Transverse colon (tissue), 4 donors: ENCODE measurements at places on chromosomes 7 and 10.

DNA sequence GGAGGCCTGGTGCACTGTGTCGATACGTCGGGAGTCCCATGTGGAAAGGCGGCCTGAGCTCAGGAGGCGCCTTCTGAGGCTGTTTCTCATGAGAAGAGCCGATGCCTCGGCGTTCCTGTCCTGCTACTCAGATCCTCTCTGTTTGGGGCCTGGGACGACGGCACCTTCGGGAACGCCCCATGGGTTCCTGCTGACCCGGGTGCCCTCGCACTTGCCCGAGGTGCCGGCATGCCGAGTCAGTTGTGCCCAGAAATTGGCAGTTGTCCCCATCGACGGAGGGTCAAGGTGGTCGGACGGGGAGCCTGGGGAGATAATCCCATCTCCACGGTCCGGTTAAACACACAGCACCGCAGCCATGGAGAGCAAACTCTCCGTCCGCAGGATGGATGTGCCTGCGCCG, 33.0 kb downstream of the NKX6-2 start:
- no peak for DNase-seq

DNA sequence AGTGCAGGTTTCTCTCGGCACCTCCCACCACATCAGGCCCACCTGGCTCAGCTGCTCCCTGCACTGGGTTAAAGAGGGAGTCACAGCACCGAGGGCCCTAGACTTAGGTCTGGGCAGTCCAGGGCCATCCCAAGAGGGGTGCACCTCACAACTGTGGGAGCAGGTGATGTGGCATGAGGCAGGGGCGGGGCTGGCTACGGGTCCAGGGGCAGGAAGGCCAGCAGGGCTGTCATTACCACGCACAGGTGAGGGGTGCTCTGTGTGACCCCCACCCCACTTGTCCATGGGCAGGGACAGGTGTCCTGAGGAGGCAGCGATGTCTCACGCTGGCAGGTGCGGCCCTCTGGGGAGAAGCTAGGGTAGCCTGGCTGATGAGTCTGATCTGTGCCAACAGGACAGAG, 40.5 kb upstream of the DPYSL4 start:
- no peak for DNase-seq

DNA sequence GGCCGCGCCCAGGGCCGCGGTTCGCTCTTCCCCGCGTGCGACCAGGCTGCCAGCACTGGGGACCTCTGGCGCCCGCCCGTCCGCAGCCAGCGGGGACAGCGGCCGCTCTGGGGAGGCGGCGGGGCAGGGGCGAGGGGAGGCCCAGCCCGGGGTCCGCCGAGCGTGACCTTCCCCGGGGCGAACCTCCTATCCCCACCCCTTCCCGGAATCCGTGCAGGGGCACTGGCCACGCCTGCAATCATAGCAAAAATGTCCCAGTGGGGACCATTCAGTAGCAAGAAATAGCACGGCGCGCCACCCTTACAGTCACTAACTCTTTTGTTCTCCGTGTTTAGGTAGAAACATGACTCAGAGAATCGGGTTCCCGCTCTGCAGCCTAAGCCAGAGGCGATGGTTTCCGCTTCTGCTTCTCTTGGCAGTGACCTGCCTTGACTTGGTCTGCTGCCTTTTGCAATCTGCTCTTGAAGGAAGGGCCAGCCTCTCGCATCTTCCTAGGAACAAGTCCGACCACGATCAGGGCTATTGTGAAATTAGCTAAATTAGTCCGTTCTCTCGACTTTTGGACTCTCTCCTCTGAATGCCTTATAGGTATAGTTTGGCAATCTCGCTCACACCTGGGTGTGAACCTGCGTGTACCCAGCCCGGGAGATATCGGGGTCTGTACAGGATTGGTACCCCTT, 79.3 kb upstream of the ACBD5 start:
- peak; percentile 49 for DNase-seq

DNA sequence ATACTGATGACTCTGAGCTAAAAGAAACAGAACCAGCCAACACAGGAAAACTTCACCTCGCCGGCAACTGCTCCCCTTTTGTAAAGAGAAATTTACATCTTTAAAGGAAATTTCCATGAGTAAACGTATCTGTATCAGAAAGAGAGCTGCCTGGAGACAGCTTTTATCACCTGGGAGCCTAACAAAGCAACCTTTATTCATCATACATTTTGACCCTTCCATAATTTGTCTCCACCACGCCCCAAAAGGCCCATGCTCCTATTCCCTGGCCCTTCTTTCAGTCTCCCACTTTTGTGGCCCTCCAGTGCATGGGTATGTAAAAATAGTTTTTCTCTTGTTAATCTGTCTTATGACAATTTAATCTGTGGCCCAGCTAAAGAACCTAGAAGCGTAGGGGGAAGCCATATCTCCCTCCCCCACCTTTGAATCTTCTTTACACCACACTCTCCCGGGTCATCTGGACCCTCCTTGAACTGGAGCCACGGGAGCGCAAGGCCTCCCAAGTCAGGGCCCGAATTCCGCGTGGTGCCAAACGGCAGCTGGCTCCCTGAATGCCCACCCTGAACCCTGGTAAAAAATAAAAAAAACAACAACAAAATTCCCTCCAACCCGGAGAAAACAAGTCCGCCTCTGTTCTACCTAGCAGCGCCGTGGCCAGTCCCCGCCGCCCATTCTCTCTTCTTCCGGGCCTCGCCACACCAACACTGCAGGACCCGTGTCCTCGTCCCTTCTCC, 15.4 kb upstream of the FKBP9 start:
- no peak for DNase-seq

- no peak for DNase-seq
Measured at GRCh38 chr7:36278069-36278619, 111.5 kb upstream of the ANLN start.

DNA sequence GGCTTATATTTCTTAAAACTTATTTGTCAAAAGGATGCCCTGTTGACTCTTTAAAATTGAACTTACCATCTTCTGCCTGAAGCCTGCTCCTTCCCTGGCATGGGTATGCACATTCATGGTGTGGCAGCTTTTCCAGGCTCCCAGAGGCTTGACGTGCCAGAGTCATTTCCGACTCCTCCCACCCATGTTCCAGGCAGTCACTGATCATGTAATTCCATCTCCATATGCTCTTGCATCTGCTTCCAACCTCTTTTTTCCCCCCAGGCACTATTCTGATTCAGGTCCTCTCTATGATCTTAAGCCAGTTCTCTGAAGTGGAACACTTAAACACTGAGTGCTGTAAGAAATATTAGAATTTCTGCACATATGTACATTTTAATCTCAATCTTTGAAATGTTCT, 82.2 kb downstream of the CFAP58 start:
- no peak for DNase-seq

GRCh38 chr7:13860734-13861133, 128.7 kb downstream of the ETV1 start:
- DNase-seq: no peak

- no peak for DNase-seq
Measured at GRCh38 chr7:54260941-54261371, 281.2 kb upstream of the VSTM2A start.

DNA sequence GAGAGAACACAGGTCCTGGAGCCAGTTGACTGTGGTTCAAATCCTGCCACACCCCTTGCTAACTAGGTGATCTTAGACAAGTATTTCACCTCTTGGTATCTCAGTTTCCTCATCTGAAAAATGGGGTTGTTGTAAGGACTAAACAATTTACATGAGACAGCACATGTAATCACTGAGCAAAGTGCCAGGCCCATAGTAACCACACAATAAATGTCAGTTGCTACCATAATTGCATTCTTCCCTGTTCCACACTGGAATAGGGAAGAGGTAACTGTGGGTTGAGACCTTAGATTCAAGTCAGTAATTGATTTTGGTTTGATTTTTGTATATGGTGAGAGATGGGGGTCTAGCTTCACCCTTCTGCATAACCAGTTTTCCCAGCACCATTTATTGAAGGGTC, 91.4 kb upstream of the PDLIM1 start:
- DNase-seq: no peak

DNA sequence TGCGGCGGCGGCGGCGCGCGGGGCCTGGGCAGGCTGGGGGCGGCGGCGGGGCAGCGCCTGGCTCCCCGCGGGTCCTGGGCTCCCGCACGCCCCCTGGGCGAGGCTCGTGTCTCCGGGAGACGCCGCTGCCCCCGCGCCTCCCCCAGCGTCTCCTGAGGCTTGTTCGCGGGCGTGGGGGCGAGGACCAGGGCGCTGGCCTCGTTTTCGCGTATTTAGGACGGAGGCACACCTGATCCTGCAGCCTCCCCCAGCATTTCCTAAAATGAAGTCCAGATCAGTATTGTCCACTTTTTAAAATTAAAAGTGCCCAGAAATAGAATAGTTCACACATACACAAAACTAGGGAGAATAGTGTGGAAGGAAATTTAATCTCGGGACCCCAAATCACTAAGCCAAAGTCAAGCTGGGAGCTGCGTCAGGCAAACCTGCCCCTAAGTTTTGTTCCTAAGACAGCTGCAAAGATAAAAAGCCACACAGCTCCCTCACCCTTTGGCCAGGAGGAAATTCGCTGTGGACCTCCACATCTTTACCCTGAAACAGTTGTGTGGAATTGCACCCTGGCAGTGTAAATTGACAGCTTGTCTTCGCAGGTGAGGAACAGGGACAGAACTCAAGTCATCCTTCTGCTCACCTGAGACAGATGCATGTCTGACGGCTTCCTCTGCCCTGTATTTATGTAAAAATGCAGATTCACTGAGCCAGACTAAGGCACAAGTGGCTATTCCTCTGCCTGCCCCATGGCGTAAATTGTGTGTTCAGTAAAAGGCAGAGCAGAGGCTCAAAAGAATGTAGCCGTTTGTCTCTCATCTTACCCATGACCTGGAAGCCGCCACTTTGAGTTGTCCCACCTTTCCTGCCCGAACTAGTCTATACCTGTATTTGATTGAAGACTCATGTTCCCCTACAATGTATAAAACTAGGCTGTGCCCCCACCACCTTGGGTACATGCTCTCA, 740 bp downstream of the GALNT11 start:
- DNase-seq: no peak

GRCh38 chr7:44145969-44146911, 5.1 kb upstream of the MYL7 start:
- peak; percentile 90 for DNase-seq

GRCh38 chr10:124230635-124231167, 137.3 kb upstream of the CHST15 start:
- DNase-seq: no peak

- DNase-seq: no peak
Measured at GRCh38 chr7:48887500-48887899, 36.8 kb upstream of the CDC14C start.
